NCI-H1694 treated with DMSO at 0.1 percent for 48 hours (cell line): ENCODE measurements at places on chromosomes 2 and 18.

GRCh38 chr2:108946442-108946841 is 42.6 kb downstream of the EDAR start:
- no peak for DNase-seq

GRCh38 chr2:55363636-55364035 is 56.0 kb downstream of the CCDC88A start:
- no peak for DNase-seq

DNA sequence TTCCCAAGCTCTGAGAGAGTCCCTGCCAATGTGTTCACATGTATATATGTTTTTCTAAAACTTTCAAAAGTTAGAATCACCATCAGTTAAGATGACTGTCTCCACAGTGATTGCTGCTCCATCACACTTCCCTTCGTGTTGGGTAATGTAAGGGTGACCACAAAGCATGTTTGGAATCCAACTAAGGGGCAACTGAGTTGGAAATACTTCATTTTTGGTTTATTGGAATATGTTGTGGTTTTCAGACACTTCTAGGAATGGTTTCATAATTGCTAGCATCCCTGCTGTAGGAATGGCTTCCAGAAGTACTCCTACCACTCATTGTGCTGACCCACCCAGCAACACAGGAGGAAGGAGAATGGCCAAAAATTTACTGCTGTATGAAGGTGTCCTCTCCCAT is 212.5 kb upstream of the GULP1 start:
- no peak for DNase-seq

GRCh38 chr18:49344096-49344495 is 116.3 kb downstream of the DYM start:
- DNase-seq: no peak

GRCh38 chr2:177484180-177484795 is 91.7 kb downstream of the AGPS start:
- DNase-seq: no peak

DNA sequence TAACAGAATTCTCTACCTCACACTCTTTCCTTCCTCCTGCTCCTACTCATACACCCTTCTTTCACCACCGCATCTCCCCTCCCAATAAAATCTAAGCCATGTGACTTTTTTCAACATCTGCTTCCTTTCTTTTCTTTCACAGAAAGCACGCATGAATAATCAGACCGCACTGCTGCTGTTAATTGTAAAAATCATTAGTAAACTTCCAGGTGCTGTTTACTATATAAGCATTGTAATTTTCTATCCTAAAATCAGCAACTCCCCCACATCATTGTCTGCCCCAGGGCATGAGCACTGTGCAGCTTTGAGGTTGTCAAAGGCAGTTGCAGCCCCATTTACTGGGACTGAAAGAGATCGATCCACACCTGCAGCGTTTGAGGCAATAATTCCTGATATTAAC is 782.6 kb upstream of the ID2 start:
- peak; percentile 90 for DNase-seq

DNA sequence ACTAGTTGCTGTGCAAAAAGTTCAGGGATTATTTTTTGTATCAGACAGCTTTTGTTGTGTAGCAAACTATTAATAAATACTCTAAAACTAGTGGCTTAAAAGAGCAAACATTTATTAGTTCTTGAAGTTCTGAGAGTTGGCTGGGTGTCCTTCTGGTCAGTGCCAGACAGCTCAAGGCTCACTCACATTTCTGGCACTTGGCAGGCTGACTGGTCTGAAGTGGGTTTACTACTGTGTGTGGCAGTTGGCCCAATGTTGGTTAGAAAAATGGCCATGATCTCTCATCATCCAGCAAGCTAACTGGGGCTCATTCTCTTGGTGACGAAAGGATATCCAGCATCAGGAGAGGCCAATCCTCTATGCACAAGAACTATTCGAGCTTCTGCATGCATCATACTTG is 71.4 kb upstream of the ZNF385B start:
- DNase-seq: no peak

GRCh38 chr2:1697601-1698000 is 46.7 kb downstream of the PXDN start:
- no peak for DNase-seq

- no peak for DNase-seq
These were observed 208.4 kb downstream of the FIGN start for GRCh38 chr2:163527381-163527780.

DNA sequence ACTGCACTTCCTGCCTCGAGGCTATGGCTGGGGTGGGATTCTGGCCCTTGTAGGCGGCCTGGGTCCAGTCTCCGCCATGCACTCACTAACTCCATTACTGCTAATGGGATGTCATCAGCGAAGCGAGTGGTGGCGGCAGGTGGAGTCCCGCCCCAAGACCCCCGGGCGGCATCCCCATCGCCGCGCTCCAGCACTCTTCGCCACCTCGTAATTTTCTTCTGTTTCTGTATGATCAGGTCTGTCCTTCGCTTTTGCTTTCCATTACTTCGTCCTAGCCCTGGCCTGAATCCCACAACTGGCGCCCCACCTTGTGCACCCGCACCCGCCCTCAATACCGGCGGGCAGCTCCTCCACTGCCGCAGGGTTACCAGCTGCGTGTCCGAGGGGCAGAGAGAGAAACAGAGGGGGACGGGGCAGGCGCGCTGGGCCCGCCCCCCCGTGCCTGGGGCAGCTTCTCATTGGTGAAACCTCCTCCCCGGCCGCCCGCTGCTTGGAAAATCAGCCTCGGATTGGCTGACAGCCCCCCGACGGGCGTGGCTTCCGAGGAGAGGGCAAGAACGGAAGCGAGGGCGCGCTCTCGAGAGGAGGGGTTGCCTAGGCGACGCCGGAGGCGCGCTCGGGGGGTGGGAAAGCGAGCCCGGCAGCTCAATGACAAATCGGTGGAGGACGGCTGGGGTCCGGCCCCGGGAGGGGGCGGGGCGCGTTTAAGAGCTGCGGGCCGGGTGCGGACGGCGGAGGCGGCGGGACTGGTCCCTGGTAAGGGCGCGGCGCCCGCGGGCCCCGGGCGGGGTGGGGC is at the start of gene RALB:
RALB (plus strand) TSS at position 628 of the 796 bp plus-strand sequence. CDS start 25,813 bp downstream, outside the sequence.
- peak; percentile 90 for DNase-seq

DNA sequence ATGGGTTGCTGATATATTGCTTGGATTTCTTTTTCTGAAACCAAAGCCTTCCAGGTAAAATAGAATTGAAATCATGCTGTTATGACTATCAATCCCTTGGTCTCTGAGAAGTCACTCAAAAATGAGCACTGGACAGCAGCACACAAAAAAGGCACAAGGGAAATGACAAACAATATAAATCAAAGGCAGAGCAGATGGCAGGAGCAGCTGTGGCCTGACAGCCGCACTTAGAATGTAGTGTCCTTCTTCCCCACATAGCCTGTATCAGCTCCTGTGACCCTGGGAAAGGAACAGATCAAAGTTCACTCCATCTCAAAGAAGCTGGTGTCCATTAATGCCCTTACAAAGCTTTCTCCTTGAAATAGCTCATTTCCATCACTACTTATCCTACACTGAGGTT is 326.7 kb downstream of the SUCLG1 start:
- no peak for DNase-seq

DNA sequence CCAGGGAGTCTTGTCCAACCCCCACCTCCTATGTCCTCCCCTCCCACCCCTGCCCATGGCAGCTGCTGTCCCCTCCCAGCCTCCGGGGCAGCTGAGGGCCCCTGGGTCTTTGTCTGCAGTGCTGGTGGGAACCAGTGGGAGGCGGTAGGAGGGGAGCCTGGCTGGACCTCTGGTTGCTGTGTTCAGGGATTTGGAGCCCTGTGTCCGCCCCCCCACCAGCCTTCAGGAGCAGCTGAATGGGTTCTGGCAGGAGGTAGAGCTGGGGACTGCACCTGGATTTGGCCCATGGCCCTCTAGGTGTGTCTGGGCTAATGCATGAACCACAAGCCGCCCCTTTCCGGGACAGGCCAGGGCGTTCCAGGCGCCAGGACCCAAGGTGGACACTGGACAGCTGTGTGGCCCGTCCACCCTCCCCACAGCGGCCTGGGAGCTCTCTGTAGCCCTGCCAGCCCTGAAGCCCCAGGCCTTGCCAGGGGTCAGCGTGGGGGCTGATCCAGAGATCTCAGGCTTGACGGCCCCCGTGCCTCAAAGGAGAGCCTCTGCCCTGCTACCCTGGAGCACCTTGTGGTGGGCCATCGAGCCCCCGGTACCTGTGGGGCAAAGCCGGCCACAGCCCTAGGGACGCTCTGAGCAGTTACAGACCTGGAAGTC is 25.4 kb downstream of the GPC1 start:
- no peak for DNase-seq

DNA sequence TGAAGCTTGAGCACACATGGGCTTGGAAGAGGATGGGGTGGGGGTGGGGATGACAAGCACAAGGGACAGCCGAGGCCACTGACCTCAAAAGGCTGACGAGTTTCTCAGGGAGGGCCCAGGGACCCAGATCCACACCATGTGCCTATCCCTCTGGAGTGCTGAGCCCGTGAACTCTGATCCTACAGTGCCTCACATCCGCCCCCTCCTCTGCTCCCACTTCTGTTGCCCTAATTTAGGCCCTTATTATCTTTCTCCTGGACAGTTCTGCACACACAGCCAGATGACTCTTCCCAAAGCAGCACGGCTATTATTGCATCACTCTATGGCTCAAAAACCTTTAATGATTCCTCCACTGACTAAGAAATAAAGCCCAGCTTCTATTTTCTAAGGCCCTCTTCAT is 24.8 kb downstream of the CYRIA start:
- no peak for DNase-seq

DNA sequence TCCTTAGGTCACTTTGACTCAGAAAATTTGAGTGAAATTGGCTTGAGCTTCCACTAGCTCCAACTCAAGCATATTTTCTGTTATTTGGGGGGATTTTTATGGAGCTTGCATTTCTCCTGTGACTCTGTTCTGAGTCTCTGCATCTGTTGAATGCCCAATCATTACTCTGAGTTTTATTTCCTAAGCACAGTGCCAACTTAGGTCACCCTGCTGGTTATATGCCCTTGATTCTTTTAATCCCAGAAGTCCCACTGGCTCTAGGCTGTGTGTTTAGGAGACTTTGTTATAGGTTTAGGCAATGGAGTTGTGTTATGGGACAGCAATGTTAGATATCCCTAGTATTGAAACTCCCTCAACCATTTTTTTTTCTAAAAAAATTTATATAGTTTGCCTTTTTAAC is 198.2 kb upstream of the DTNA start:
- DNase-seq: no peak

DNA sequence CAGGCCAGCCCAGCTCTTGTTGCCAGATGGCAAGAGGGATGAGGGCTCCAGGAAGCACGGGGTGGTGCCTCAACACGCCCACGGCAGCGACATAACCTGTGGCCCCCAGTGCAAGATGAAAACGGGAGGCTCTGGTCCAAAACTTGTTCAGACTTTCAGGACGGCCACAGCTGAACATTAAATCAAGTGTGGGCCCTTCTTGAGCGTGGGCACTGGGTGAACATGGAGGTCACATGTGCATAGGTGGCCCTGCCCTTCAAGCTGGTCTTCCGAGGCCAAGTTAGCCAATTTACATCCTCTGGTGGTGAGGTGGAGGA is 77.5 kb downstream of the NDUFA10 start:
- DNase-seq: no peak

DNA sequence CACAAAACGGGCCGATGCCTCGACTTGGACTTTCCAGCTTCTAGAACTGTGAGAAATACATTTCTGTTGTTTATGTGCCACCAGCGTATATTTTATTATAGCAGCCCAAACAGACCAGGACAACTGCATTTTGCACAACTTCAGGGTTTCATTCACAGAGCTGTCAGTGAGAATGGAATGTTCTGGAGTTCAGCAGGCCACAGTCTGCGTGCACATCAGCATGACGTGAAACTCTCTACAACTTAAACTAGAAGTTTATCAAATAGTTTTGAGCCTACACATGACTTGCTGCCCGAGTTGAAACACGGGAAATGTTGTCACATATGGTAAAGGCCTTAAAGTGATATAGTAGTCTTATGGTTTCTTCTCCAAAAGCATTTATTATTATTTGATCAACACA is 3.9 kb upstream of the TRIB2 start:
- DNase-seq: no peak
